ENCODE measurements at places on chromosomes 16 and 17.

DNA sequence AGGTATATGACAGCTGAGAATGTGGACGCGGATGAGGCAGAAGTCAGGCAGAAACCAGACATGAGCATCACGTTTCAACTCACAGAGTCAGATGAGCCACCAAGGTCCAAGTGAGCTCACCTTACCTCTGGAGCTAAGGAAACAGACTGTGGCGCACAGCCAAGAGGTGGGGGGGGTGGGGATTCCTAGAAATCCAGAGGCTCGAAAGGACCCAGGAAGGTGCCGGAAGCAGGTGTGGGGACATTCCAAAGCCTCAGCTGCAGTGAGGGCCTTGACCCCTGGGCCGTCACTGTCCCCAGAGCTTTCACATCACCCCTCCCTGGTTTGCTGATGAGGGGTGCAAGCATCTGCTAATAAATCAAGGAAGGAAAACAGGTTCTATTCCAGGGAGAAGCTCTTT is 29.3 kb upstream of the RCVRN start:
- DNase-seq = no peak

DNA sequence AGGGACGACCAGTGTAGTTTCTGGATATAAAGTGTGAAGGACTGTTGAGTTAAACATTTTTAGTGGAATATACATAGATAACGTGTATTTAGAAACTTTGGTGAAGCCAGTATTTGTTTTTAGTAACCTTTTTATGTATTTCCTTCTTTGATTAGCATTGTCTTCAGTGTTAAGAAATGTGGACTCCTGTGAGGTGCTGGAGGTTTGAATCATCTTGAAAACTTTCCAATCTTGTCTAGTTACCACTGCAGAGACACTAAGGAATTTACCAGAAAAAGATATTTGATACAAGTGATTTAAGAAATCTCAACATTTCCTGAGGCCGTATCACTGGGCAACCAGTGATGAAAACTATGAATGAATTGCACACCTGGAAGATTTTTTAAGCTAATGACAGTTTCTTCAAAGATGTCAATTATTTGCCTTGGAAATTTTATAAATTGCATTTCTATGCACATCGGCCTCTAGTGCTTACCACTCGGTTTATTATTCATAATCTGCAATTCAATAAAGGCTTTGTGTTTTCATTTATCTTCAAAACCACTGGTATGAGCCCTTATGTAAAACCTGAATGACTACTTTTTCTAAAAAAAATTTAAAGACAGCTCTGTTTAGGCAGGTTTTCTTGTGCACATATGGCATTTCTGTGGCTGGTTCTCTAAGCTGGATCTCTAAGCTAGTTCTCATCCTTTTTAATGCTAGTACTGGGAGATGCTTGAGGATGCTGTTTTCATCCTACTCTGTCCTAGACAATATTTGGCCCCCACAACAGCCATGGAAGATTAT is 31.4 kb upstream of the ADCY7 start:
- no peak for DNase-seq

DNA sequence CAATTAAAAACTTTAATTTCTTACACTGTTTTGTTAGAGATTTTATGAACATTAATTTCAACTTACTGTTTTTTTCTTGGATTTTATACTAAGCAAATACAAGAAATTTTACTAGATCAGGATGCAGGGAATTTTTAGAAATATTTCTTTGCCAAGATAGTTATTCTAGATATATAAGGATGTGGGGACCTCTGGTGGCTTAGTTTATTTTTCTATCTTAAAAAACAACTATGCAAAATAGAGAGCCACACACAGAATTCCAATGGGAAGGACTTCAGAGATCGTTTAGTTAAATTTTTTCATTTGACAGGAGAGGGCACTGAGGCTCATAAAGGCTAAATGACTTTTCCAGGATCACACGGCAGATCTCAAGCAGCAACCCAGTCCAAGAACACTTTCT is 23.0 kb upstream of the CAPNS2 start:
- DNase-seq = no peak

DNA sequence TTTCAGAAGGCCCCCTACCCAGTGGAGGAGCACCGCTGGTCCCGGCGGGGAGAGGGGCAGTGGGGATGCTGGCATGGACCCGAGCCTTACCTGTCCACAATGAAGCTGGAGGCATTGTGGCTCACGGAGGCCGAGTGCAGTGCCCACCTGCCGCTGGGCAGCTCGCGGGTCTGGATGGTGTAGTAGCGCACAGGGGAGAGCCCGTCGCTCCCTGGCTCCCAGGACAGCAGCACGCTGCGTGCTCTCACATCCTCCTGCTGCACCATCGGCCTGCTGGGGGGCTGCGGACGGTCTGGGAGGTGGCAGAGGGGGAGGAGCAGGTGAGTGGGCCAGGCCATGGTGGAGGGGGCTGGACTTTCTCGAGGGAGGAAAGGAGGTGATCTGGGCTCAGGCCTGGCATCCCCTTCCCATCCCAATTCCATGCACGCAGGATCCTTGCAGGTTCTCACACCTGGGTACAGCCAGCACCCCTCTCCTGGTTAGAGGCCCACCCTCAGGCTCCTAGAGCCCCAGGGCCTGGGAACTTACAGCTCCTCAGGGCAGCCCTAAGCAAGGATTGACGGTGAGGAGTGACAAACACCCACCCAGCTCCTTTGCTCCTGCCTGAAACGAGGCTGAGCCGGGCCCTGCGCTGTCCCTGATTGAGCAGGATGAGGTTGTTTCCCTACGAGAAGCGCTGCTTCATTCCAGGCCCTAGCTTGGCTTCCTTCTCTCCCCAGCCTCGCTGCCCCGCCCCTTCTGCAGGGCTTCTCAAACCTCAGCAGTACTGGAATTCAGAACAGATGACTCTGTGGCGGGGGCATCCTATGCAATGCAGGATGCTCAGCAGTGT is 76.2 kb upstream of the CDC42EP4 start:
- DNase-seq = no peak

GRCh38 chr17:78759203-78759968 is 22.7 kb downstream of the CYTH1 start:
- no peak for DNase-seq

All from esophagus squamous epithelium (tissue), 5 donors.